Nucleus accumbens (tissue), 56 donors: ENCODE measurements at places on chromosomes 12 and 14.

GRCh38 chr12:66859751-66860440, 181.0 kb upstream of the GRIP1 start:
- no peak for DNase-seq

DNA sequence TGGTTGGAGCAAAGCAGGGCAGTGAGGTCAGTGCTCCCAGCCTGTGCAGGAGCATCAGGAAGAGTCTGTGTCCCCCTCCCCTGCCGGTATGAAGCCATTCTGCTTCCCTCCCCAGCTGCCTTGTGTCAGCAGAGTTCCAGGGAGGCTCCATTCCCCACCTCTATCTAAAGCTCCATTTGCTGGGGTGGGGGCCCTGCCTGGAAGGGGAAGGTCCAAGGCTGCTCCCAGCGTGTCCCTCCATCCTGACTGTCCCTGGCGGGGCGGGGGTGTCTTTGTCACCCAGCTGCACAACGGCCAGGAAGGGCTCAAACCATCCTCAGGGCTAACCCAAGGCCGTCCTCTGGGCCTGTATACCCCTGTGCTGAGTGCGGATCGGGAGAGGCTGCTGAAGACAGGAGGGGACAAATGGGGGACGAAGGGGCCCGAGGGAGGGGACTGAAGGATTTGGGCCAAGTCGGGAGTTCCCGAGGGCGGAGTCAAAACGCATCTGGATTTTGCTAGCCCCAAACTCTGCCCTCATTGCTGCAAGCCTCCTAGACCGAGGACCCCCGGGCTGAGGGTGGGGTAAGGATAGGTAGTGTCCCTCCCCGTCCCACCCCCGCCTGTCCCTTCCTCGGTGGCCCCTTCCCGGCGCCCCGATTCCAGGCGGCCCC, 748 bp upstream of the ACVRL1 start:
- no peak for DNase-seq

GRCh38 chr12:104049278-104049902, 597 bp downstream of the GLT8D2 start:
- DNase-seq: no peak

DNA sequence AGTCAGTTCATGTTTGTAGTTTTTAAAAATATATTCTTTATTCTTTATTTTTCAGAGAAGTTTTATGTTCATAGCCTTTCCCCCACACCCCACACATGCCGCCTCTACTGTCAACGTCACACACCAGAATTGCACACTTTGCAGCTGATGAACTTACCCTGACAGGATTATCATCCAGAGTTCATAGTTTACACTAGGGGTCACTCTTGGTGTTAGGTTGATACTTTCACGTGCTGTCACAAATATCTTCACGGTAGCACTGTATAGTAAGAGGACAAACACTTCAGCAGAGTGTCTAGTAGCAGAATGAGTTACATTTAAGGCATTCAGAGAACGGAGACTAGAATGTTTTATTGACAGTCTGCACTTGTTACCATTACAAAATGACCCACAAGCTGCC, 5.1 kb downstream of the DPPA3 start:
- no peak for DNase-seq

DNA sequence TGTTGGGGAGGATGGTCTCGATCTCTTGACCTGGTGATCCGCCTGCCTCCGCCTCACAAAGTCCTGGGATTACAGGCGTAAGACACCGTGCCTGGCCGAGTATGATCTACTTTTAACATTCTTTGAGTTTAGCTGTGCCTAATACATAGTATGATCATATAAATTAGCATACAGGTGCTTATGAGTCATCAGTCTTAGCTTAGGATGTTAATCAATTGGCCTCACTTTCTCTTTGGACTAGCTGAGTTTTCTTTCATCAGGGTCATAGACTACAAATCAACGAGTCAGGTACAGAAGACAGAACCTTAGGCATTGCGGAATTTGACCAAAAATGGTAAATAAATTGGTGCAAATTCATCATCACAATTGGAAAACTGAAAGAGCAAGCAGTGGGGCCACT, 2.2 kb downstream of the SLC25A21 start:
- DNase-seq: no peak

GRCh38 chr14:72610096-72610830, 283.6 kb downstream of the DPF3 start:
- no peak for DNase-seq
